ENCODE measurements at places on chromosomes 1 and 21.

DNA sequence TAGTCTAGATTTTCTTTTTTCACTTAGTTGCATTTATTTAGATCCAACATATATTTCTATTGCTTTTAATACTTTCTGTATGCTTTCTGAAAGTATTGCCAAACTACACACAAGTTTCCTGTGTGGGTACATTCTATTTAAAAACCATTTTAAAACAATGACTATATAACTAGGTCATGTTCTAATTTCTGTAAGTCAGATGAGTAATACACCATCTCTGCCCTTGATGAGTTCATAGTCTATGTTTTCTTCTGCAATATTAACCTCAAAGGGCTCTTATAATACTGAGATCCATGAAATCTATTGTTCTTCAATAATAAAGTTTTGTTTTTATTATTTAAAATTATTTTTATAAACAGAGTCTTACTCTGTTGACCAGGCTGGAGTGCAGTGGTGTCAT, 68.3 kb downstream of the RNASEL start:
- DNase-seq: no peak

DNA sequence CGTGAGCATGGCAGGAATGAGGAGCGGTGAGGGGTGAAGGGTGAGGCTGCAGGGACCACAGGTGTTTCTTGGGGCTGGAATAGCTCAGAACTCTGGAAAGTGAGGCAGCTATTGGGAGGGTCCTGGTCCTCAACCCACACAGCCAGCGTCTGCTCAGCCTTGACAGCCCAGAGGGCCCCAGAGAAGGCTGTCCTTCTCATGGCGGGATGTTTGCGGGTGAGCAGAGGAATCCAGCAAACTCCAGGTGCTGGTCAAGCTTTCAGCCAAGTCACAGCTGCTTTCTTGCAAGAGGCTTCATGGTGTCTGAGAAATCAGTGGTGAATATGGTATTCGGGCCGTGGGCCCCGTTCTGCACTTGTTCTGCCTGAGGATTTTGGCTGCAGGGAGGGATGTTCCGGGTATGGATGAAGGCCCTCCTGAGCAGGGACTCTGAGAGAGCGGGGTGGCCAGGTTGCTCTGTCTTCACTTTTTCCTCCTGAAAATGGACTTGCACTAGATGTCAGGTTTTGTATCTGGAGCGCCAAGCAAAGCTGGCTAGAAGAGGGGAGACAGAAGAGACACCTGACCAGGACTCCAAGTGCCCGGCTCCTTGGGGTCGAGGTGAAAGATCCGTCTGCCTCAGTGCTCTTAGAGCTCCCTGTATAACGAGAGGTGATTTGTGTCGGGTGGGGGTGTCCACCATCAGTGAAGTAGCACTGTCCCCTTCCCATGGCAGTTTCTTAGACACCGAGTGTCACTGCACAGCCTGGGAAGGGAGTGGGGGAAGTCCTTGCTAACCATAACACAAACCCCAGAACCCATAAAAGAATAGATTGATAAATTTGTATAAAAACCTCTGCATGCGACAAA, 139.9 kb downstream of the PEX14 start:
- no peak for DNase-seq

- DNase-seq: no peak
Observed at GRCh38 chr1:118649369-118650106, 338.6 kb downstream of the TBX15 start.

- peak; percentile 39 for DNase-seq
Observed at GRCh38 chr1:65393347-65393746, 27.1 kb upstream of the LEPR start.

All from RWPE1 (cell line).